ENCODE measurements at places on chromosomes 2 and 18. TPM values are rescaled to one million over a fixed set of nuclear protein-coding genes. Genes with fewer than 3 reads are reported as not detected.

CBLN2 gene
- not detected for total RNA-seq

TRIM54 gene
- total RNA-seq, result not detected

SOWAHC gene
- total RNA-seq, result 26.6 TPM

CCDC74A gene
- total RNA-seq, result 4.0 TPM

CHRND gene
- total RNA-seq, result not detected

ANO7 gene
- total RNA-seq, result 1.2 TPM

KCNF1 gene
- total RNA-seq, result not detected

LAMA3 gene
- total RNA-seq, result 177 TPM

- no peak for DNase-seq
Measured at GRCh38 chr18:64519201-64519600, 370.3 kb upstream of the LINC00305 start.

DNA sequence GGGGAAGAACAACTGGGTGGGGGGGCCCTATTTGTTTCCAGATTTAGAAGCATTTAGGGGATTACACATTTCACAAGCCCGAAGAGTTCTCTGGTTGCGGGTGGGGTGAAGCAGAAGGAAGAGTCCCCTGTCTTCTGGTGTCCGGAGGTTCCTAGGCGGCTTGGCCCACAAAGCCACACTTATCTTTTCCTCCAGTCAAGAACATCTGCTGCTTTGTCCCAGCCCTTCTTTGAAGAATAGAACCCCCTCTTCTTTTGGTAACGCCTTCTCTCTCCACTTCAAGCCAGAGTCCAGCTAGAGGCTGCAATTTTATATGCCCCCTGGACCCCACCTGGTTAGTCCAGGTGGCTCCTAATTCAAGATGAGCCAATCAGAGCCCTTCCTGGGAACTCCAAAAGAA lies 15.8 kb downstream of the BOLA3 start:
- DNase-seq, result no peak

DNA sequence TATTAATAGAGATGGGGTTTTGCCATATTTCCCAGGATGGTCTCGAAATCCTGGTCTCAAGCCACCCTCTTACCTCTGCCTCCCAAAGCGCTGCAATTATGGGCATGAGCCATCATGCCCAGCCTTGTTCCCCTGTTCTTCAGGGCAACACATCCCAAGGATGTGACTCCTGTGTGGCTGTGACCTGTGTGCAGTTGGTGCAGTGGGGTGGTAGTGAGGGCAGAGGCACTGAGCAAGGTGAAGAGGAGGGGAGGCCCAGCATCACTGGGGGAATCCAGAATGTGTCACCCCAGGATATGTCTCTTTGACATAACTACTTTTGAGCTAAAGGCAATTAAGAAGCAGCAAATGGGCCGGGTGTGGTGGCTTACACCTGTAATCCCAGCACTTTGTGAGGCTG lies 23.4 kb downstream of the CENPA start:
- no peak for DNase-seq

DNA sequence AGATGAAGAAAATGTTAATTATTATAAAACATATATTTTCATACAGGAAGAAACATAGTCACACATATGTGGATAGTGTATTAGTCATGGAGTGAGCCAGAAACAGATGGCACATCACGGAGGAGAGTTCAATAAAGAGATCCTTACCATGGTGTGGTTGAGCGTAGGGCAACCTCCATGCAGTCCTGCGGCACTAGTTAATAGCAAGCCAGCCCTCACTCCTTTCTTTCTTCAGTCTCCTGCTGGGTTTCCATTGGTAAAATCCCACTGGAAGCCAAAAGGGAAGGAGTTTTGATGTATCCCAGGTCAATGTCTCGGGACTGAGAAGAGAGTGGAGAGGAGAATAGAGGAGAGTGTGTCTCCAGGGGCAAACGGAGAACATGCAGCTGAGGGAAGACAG lies 328.1 kb downstream of the NR4A2 start:
- DNase-seq, result no peak

DNA sequence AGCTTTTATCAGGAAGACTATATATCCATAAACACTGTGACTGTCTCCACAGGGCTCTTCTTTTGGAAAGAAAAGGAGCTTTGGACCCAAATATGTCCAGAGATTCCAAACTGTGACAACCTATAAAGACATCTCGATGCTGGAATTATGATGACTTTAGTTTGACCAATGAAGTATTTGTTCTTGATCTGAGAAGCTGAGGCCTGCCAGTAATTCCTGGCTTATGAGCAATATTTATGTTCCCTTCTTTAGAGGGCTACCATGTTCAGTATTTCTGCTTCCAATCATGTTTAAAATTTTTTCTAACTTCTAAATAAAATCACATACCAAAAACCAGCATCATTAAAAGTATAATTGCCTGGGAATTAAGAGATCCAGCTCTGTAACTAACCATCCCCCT lies 41.1 kb downstream of the FEZ2 start:
- DNase-seq, result no peak

Measured in upper lobe of left lung (tissue), 6 donors.